ENCODE measurements at places on chromosomes 16 and 17.

GRCh38 chr16:13103831-13104530 lies 202.6 kb downstream of the SHISA9 start:
- DNase-seq, result no peak

- no peak for DNase-seq
These were observed 93.7 kb downstream of the PMP22 start for GRCh38 chr17:15171167-15172047.

GRCh38 chr16:68564382-68564985 lies 25.4 kb downstream of the ZFP90 start:
- DNase-seq, result no peak

GRCh38 chr16:6957681-6958080 lies 375.0 kb upstream of the RBFOX1 start:
- DNase-seq, result no peak

DNA sequence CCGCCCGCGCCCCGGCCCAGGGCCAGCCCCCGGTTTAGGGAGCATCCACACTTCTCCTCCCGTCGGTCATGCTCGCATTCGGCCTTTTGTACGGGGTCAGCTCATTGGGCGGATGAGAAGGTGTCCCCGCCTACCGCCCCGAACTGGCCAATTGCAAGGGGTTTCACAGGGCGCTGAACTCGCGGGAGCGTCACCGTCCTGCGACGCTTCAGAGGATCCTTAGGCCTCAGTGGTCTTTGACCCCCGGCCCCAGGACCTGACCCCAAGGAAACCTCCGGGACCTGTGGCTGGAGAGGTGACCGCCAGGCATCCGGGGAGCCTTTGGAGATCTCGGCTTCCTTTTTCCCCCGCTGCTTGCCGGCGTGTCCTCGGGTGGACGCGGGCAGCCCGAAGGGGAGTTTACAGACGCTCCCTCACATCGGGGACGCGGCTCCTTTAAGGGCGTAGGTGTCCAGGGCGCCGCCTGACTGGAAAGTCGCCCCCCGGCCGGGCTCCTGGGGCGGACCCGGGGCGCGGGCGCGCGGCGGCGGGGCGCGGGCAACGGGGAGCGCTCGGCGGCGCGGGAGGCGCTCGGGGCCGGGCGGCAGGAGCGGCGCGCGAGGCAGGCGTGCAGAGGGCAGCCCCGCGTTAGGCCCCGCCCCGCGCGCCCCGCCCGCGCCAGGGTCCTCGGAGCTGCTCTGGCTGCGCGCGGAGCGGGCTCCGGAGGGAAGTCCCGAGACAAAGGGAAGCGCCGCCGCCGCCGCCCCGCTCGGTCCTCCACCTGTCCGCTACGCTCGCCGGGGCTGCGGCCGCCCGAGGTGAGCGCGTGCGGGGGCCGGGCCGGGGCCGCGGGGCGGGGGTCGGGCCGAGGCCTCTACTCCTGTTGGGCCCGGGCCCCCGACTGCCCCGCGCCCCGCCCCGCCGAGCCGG lies at the start of gene UBE2I:
UBE2I (plus strand) TSS at position 660 of the 909 bp plus-strand sequence. CDS start 4,395 bp downstream, outside the sequence.
- DNase-seq, result peak; percentile 95

- no peak for DNase-seq
These were observed 25.7 kb downstream of the GSE1 start for GRCh38 chr16:85638695-85639409.

DNA sequence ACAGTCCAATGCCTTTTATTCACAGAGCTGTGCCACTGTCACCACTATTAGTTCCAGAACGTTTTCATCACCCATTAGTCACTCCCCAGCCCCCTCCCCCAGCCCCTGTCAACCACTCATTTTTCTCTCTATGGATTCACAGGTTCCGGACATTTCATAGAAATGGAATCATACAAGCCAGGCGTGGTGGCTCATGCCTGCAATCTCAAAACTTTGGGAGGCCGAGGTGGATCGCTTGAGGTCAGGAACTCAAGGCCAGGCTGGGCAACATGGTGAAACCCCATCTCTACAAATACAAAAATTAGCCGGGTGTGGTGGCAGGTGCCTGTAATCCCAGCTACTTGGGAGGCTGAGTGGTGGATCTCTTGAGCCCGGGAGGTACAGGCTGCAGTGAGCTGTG lies 759 bp upstream of the PAM16 start:
- no peak for DNase-seq

GRCh38 chr17:36132421-36132831 lies 28.8 kb downstream of the CCL4 start:
- no peak for DNase-seq

DNA sequence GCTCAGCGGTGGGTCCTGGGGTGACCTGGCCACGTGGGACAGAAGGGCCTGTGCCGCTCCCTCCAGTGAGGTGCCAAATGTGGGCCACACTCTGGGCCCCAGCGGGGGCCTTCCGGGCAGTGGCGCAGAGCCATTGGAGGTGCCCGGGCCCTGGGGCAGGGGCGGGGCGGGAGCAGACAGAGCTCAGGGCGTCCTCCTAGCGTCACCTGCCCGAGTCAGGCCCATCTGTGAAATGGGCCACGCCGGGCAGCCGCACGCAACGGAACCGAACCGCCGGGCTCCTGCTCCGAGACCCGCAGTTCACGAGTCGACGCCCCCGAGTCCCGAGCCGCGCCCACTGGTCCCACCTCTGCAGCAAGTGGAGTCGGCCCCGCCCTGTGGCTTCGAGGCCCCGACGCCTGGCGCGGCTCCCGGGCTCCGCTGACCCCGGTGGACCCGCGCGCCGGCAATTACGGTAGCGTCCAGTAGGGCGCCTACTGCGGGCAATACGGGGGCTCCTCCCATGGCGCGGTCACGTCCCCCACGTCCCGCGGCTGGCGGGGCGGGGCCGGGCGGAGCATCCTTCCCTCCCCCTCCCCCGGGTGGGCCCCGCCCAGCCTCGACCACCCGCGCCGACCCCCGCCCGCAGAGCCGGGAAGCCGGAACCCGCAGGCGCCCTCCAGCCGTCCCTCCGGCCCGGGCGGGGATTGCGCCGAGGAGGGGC lies 1.9 kb downstream of the SLC16A3 start:
- no peak for DNase-seq

DNA sequence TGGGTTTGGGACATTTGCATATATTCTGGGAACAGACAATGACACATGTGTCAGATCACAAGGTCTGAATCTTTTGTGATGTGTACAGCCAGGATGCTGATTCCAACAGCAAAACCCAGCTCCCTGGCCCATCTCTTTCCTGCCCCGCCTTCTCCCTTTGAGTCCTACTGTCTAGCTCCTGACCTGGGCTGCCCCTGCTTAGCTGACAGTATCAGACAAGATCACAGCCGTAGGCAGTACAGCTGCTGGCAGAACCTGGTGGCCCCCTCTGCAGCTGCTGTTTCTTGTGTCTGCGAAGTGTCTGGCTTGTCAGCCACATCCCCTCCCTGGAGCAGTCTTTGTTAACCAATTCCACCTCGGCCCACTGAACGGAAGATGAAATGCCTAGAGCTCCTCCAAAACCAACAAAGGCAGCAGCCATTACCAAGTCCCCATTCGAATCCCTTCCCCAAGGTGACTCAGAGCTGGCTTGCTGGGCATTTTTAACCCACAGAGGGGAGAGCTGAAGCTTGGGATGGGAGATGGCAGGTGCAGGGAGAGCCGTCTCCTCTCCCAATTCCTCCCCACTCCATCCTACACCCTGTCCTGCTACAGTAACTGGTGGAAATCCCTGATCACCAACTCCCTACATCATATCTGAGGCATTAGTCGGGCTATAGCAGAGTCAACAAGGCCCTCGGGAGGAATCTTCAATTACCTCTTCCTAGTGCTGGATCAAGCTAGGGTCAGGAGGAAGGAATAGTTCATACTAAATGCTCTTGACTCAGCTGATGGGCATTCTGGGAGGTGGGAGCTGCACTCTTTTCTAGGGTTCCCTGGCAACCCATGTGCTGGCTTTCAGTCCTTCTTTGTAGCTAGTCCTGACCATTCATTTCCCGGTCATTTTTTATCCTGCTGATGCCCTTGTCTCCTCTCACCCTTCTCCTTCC lies 5.8 kb downstream of the PIPOX start:
- DNase-seq, result no peak

GRCh38 chr17:68310152-68310551 lies 18.9 kb downstream of the ARSG start:
- no peak for DNase-seq

GRCh38 chr17:21297597-21297996 lies 13.1 kb downstream of the MAP2K3 start:
- no peak for DNase-seq

- no peak for DNase-seq
These were observed 24.7 kb downstream of the DNAJC7 start for GRCh38 chr17:41992576-41992975.

GRCh38 chr16:4094127-4094773 lies 22.0 kb downstream of the ADCY9 start:
- no peak for DNase-seq

- no peak for DNase-seq
These were observed 684 bp downstream of the YPEL2 start for GRCh38 chr17:59331929-59332748.

DNA sequence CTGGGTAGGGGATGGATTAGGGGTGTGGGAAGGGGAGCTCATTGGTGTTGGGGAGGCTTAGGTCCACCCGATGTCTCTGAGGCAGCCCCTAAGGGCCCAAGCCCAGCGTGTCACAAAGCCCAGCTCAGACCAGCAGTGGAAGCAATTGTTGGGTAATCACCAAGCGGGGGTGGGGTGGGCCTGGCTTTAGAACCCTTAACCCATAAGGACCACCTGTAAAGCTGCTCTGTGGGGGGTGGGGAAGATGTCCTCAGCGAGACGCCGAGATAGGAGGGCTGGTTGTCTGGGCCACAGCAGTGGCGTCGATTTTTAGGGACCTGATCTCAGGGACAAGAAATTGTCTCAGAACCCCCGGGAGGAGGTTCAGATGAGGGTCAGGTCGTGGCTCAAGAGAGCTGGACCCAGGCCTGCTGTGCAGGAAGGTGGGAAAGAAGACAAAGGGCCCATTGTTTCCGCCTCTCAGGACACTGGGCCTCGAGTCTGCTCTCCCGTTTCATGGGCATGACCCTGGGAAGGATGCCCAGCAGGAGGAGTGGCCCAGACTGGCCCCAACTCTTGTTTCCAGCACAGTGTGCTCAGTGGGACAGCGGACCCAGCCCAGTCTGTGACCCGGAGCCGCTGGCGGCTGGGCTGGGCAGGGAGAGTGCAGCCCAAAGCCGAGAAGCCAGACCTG lies 15.9 kb downstream of the ST6GALNAC2 start:
- no peak for DNase-seq

All from stimulated activated CD4-positive, alpha-beta T cell treated with anti-CD3 and anti-CD28 coated beads, Interleukin-15, amount 100 ng/mL, for 1 hour (primary cell).